ENCODE measurements at places on chromosomes 11 and 22.

DNA sequence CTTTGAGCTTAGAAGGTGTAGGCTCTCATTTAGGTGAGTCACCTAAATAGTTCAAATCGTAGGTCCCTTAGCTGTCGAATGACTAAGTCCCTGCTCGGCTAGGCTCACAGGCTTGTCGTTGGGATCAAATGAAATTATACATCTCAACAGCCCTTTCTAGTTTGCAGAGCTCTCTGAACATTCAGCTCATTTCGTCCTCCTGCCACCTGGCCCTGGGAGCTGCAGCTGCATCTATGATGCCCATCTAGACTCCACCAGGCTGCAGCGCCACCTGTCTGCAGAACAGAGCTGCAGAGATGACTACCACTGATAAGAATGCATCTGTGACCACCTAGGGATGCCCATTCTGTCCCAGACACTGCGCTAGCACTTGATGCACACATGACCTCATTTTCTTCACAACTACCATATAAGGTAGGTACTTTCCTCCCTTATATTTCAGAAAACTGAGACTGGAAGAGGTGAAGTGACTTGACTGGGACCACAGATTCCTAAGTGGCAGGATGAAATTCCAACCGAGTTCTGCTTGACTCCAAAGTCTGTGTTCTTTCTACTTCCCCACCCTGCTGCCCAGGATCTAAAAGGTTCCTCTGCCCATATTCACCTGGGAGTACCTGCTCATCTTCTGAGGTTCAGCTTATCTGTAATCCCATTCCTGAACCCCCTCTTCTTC is 141.1 kb upstream of the NARS2 start:
- DNase-seq: peak; percentile 85

GRCh38 chr11:111684251-111684650 is 81.9 kb downstream of the PPP2R1B start:
- no peak for DNase-seq

DNA sequence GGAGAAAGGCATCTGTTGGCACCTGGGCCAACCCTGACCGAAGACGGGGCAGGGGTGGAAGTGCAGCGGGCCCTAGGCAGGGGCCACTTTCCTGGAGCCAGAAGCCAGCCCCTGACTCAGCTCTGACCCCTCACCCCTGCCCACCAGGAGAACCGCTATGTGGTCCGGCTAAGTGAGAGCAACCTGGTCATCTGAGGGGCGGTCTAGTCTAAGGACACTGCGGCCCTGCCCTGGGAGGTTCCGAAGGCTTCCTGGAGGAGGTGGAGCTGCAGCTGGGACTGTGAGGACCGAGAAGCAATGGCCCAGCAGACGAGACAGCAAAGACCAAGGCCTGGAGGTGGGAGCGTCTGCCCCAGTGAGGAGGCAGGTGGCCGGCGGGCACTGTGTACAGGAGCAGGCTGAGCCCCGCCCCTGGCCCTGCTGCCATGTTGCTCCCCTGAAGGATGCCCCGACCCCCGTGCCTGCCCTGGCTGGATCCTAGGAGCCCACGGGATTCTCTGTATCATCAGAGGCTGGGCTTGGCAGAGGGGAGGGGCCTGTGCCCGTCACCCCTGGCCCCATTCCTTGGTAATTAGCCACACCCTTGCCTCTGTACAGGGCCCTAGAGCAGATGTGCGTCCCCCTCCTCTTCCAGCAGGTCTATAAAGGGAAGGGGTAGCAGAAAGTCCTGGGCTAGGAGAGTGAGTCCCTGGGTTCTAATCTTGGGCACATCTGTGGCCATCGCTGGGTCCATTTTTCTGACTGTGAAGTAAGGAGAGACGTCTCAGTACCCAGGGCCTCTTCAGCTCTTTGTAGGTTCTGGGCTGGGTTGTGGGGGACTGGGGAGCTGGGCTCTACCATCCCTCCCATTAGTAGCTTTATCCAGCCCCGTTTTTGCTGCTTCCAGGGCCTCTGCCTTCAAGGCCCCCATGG is 19.4 kb downstream of the RELT start:
- DNase-seq: no peak

DNA sequence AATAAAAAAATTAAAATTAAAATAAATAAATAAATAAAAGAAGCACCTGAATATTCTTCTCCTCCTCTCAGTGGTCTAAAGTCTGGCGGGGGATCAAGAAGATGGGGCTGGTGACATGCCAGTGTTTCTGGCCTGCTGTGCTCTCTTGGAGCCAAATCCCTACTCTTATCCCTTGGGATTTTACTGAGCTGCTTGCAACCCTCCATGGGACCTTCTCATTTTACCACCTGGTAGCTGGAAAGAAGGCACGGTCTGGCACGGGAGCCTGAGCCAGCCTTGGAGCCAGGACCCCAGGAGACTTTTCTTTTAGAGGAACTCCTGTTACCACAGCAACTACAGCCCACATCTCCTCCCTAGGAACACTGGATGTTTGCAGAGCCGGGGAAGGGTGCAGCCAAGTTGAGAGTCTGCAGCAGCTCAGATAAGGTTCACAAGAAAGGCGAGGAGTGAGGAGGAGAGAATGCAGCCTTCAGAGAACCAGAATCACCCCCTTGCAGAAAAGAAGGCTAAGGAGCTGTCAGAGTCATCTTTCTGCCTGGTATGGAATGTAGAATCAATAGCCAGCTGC is 21.4 kb downstream of the CD6 start:
- DNase-seq: no peak

DNA sequence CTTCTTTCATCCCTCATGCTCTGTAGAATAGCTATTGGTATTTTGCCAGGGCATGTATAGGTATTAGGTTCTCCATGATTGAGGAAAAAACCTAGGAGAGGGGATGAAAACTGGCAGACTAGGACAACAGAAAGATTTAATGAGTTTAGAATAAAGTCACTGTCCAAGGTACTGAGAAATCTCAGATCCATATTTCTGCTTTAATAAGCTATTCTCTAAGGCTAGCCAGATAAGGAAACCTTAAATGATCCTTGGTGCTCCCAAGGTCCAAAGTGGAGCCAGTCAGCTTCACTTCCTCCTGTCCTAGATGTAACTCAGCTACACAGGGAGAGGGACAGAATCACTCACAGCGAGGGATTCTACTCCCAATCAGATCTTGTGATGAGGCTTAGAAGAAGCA is 13.7 kb upstream of the CSNK2A3 start:
- no peak for DNase-seq

DNA sequence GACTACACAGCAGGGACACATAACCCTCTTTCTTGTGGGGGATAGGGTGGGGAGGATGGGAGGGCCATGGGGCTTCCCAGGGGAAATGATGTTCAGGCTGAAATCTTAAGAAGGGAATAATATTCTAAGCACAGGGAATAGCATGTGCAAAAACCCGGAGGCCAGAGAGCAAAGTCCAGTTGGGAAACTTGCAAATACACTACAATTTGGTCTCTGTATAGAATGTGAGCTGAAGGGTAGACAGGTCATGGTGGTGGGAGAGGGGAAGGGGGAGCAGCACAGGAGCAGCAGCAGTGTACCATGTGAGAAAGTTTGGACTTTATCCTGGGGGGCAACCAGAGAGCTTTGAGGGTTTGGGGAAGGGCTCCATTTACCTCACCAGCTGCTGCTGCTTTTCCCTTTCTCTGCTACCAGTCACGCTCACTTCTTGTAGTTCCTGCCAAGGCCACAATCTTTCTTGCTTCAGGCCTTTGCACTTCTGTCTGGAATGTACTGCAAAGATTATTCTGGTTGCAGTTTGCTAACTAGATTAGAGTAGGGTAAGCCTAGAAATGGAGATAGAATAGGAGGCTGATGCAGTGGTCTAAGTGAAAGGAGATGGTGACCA is 43.0 kb downstream of the KREMEN1 start:
- no peak for DNase-seq

GRCh38 chr22:26660961-26661578 is 3.7 kb downstream of the MIAT start:
- DNase-seq: peak; percentile 48

DNA sequence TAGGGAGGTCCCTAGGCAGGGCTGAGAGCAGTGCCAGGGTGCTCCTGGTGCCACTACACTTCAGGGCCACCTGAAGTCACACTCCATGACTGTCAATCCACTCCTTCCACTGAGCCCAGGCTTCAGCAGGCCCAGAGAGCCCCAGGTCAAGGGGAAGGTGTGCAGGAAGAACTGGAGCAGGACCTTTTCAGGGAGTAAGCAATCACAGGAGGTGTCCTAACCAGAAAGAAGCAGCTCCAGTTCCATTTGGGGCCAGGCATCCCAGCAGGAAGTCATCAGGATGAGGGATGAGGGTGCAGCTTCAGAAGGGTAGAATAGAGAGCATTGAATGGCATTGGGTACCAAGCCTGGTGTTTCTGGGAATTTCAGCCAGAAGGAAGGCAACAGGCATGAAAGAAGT is 556.5 kb downstream of the INSC start:
- DNase-seq: no peak

DNA sequence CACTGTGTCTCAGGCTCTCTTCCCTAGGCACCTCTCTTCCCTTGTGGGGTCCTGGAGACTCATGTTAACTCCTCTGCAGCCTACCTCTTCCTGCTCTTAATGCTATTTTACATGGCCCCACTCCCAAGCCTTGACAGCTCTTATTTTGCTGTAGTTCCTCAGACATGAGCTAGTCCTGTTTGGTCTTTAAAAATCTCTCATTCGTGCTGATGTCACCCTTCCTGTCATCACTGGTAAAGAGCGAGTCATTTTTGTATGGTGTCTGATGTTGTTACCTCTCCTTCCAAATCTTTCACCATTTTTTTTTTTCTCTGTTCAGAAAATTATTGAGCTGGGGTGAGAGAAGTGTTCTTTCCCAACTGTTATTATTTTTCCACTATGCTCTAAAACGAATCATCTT is 84.8 kb upstream of the ZBED5 start:
- no peak for DNase-seq

- no peak for DNase-seq
These were observed 15.8 kb downstream of the A4GALT start for GRCh38 chr22:42704896-42705295.

- DNase-seq: no peak
These were observed 29.7 kb upstream of the TEF start for GRCh38 chr22:41352058-41352457.

DNA sequence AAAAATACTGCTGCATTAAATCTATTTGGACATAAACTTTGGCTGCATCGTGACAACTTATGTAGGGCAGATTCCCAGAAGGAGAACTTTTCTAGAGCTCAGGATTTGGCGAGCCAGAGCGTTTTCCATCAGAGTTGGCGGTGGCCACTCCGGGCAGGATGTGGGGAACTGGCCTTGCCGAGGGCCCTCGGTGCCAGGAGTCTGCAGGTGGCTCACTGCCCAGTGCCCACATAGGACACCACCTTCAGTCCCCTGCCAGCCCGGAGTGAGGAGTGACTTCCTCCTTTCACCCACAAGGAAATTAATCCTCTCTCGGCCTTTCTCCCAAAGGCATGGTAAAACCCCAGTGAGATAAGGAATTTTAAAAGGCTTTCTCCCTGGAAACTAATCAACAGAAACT is 1.6 kb upstream of the LGALS2 start:
- no peak for DNase-seq

DNA sequence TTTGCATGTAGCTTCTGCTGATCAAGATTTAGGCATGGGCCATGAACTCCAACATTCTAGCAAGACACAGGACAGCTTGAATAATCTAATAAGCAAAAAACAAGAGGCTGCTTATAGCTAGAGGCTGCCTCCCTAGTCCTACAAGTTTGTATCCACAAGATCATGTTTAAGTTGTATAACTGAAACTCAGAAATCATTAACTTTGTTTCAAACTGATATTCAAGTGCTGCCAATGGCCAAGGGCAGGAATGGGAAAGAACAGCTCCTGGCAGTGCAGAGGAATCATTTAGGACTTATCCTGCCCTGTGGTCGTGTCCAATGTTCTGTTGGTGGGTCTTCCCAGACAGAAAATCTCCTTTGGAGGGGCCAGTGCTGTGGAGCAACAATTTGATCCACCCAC is 209.6 kb upstream of the DDI1 start:
- no peak for DNase-seq

- no peak for DNase-seq
These were observed 67.2 kb upstream of the SC5D start for GRCh38 chr11:121225382-121225781.

DNA sequence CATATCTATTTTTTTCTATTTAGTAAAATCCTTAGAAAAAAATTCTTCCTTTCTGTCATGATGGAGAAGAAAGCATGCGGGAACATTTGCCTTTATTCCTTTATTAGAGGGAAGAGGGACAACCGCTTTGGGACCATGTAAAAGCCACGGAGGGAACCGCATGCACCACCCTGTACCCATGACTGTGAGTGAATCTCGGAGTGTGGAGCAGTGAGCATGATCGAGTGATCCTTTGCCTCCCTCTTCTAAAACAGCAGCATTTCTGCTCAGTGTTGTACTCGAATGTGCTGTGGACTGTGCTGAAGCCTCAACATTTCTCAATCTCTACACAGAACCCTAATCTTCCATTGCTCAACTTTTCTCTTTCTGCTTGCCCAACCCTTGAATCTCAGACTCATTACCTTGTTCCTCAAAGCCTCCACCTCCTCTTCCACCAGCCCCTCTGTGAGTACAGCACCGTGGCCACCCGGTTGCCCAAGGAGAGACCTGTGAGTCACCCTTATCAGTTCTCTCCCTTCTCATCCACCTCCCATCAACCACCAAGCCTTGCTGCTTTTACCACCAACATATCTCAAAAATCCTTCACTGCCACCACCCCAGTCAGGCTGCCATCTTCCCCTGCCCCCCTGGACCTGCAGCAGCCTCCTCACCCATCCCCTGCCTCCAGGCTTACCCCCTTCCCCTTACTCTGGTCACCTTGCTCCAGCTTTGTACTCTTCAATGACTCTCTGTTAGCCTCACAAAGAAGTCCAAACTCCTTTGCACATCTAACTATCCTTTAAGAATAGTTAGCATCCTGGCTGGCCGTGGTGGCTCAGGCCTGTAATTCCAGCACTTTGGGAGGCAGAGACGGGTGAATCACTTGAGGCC is 103.1 kb downstream of the NAT10 start:
- DNase-seq: no peak

GRCh38 chr22:35516723-35517122 is 23.9 kb upstream of the RASD2 start:
- DNase-seq: no peak

GRCh38 chr11:790721-791564 is 1.1 kb upstream of the CEND1 start:
- DNase-seq: peak; percentile 65

DNA sequence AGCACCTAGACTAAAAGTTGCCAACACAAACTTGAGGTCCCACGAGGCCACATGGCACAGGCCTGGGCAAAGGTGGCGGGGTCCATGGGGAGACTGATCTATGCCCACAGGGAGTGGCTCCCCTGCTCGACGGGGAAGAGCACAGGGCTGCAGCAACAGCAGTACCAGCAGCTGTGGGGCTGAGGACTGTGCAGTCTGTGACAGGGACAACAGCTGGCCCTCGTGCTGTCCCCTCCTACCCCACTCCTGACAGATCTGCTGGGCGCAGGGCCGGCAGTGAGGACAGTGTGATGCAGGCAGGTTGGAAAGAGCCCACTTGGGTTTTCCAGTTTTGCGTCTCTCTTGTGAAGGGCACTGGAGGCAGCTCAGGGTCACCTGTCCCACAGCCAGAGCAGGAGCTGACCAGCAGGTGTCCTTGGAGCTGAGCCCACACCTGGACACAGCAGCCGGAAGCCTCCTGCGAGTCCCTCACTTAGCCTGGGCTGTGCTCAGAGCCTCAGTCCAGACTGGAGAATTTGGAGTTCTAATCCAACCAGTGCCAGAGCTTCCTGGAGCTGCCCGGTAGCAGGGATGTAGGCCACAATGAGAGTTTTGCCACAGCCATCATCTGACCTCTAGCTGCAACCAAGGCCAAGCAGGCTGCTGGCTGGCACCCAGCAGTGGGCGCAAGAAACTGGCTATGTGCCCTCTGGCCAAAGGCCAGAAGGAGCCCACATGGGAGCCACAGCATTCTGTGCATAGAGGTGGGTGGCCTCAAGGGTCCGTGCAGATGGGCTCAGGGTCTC is 3.6 kb upstream of the GAS2L1 start:
- no peak for DNase-seq

Measured in glutamatergic neuron (in vitro differentiated cells).